ENCODE measurements at places on chromosomes 1 and 21. TPM values are rescaled to one million over a fixed set of nuclear protein-coding genes. Genes with fewer than 3 reads are reported as not detected.

DNA sequence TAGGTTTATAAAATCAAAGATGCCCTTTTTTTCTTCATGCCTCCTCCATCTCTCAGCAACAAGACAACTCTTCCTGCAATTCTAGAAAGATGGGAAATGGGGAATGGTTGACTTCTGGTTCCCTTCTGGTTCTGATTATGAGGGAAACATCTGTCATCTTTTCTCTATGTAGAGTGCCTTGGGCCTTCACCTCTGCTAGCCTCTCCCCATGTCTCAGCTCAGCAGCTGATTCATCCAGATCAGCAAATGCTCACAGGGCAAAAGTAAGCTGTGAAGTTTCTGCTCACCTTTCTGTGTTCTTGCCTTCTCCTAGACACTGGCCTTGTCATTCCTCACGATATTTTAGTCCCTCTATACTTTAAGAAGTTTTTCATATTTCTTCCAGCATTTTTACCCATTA is 17.8 kb upstream of the BECN2 start:
- DNase-seq = no peak

GRCh38 chr1:156444407-156445001 is 56.1 kb downstream of the MEF2D start:
- peak; percentile 66 for DNase-seq

GRCh38 chr1:176174108-176174507 is 33.0 kb downstream of the COP1 start:
- DNase-seq = no peak

GRCh38 chr1:91609551-91609950 is 108.9 kb downstream of the CDC7 start:
- DNase-seq = no peak

DNA sequence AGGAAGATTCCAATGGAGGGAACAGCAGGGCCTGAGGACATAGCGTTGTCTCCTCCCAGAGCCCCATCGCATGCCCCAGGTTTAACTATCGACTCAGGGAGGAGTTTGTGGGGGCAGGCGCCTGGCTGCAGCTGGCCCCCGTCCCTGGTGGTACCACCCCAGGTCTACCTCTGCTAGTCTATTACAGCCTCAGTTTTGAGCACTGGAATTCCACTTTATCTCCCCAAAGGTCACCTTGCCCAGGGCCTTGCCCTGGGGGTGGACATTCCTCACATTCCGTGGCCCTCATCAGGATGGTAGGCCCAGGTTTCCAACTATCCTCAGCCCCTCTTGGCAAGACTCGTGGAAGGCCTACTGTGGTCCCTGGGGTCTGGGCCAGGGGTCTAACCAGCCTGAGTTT is 65.4 kb upstream of the SSBP3 start:
- DNase-seq = no peak

GRCh38 chr1:31755850-31756492 is 8.2 kb downstream of the ADGRB2 start:
- no peak for DNase-seq

DNA sequence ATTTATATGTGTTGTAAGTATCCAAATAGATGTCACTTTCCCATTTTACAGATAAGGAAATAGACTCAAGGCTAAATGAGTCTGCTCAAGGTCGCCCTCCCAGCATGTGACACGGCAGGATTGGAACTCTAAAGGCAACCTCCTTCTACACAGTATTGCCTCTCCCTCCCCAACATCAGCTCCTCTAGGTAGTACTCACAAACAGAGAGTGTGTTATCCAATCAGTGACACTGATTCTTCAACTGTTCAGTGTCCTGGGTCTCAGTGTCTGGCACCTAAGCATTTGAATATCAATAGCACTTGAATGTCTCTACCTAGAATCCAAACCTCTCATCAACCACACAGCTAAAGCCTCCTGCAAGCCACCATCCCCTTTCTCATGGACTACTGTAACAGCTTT is 87.1 kb downstream of the DAB1 start:
- no peak for DNase-seq

DNA sequence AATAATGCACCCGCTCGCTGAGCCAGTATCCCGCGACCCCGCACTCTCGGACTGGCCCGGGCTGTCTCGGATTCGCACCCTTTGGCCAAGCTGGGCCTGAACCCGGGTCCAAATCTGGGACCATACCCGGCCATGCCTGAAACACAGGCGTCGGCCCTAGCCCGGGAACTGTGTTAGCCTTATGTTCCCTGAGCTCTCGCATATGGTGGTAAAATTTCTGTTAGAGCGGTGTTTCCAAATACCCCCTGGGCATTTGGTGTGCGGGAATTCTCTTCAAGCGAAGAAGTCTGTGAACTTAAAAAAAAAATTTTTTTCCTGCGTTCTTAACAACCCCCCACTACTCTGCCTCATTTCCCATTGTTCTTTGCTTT is 3.1 kb downstream of the RNF220 start:
- DNase-seq = peak; percentile 13

DNA sequence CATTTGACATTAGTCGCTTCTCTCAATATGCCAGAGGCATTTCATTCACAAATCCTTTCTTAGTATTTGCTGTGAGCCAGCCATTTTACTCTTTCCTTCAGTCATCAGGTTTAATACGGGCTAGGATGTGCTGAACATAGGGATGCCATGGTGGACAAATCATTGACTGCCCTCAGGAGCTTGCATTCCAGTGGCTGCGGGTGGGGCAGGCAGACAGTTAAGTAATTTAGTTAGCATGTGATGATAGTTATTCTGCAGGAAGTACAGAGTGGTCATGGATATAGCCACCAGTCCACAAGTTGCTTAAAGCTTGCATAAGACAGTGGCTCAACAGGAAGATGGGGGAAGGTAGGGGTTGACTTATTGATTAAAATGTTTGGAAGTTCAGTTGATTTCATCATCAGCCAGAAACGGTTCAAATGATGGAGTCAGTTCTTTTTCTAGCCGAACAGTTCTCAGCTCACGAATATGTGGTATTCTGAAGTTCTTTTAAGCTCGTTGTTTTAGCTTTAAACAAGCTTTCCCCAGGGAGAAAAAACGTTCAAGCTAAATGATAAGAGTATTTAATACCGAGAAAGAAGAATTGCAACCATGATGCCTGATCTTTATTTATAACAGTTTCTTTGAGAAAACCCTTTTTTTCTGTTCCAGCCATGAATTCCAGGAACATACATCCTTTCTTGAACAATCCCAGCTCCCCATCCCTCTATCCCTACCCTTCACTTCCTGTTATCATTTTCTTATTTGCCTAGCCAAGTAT is 1.4 kb downstream of the SLC22A15 start:
- no peak for DNase-seq

DNA sequence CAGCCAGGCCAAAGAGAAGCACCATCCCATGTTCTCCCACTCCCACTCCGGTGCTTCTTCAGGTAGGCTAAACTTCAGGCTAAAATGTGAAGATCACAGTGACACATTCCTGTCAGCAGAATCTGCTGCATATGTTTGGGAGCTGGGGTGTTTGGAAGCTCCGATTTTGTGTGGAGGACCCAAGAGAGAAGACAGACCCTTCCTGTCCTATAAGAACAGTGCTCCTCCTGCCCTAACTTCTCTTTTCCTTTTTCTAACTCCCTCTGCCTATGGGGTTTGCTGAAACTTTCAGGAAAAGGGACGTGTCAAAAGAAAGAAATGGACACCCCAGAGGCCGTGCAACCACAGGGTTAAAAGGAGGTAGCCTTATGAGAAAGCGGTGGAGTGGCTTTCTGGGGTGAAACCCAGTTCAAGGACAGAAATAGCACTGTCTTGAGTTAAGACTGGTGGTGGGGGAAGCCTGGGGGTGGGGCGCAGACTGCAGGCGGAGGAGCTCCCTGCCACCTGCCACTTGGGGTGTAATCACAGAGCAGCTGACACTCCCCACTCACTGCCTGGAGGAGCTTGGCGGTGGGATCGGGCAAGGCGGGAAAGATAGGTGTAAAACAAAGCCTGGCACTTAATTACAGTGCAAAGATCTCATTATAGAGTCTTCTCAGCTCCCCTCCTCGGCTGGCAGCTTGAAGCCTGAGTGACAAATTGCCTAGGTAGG is 645 bp upstream of the TLR5 start:
- DNase-seq = no peak

DNA sequence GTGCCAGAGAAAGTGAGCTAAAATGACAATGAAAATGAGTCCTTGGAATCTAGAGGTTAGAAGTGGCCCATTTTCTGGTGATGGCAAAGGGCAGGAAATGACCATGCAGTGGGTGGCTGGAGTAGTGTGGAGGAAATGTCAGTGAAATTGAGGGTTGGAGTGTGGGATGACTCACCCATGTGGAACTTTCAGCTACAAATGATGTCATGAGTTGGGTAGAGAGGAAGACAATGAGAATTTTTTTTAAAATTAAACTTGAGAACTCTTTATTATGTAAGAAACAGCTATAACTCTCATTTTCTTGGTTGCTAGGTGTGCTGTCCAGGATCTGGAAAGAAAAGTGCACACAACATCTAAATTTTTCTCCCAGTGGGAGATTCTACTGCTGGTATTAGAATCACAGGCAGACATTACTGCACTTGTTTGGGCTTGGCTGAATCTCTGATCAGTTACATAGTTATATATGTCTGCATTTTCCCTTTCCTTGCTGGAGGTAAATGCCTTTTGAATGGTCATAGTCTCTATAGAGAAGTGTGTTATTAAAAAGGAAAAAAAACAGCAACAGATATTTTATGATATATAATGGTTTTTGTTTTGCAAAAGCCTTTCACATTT is 56.8 kb upstream of the GNG12 start:
- no peak for DNase-seq

DNA sequence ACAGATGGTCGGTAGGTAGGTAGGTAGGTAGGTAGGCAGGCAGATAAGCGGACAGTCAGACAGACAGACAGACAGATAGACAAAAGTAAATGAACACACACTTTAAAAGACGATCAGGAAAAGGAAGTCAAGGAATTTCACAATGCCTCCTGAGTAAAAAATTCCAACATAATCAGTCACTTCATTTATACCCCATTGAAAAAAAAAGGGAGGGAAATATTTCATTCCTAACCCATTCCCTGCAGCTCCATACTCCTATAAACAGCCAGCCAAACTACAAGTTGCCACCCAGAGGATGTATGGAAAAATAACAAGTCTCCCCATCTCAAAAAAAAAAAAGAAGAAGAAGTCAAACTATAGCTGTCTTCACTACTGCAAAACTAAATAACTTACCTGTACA is 43.4 kb downstream of the ZZZ3 start:
- DNase-seq = no peak

DNA sequence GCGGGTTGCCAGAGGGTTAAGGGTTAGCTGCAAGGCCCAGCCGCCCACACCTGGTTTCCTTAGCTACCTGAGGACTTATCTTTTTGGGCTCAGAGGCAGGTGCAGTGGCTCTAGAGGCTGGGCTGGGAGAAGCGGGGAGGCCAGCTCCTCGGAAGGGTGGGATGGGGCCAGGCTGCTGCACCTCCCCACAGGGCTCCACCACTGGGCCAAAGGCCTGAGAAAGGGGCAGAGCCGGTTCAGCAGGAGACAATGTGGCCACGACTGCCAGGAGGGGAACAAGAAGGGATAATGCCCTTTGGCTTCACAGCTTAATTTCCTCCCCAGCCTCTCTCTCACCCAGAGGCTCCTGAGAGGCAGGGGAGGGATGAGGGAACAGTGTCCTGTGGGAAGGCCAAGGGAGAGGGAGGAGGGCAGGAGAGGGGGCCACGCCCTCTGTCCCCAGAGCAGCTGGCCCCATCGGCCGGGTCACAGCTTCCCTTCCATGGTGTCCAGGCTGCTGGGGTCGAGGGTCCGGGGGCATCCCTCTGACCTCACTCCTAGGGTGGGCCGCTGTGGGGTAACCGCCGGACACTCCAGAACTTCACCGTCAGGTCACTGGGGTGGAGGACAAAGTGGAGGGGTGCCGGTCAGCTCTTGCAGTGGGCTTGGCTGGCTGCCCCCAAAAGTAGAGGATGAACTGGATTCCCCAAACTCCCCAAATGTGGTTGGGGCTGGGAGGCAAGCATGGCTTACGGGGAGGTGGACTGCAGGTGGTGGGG is 50.4 kb downstream of the KIF21B start:
- no peak for DNase-seq

DNA sequence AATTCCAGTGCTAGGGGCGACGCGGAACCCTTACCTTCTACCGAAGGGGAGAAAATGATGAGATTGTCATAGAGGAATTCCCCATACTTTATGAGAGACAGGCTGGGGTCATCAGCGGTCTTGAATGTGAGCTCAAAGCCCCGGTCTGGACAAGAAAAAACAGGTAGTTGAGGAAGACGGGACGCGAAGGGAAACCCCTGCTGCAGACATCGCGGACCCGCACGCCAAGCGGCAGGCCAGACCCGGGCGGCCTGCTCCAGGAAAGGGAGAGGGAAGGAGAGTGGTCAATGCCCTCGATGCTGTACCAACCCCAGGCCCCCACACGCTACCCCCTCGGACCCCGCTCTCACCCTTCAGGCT is 342 bp downstream of the DDOST start:
- peak; percentile 43 for DNase-seq

GRCh38 chr1:221308534-221309511 is 429.6 kb downstream of the HLX start:
- DNase-seq = no peak

DNA sequence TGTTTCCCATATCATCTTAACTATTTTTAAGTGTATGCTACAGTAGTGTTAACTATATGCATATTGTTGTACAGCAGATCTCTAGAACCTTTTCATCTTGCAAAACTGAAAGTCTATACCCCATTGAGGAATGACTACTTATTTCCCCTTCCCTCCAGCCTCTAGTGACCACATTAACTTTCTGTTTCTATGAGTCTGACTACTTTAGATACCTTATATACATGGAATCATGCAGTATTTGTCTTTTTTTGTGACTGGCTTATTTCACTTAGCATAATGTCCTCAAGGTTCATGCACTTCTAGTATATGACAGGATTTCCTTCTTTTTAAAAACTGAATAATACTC is 96.5 kb upstream of the BTG3 start:
- no peak for DNase-seq

GRCh38 chr1:192061556-192061955 is 96.7 kb upstream of the RGS18 start:
- DNase-seq = no peak

- DNase-seq = no peak
Measured at GRCh38 chr1:5430911-5431697, 561.1 kb downstream of the NPHP4 start.

The SLC44A3 gene
- total RNA-seq = 2.7 TPM

The CD53 gene
- total RNA-seq = 20.6 TPM

The CYP4A11 gene
- total RNA-seq = not detected

The ACTL8 gene
- 0.26 TPM for total RNA-seq

The VANGL1 gene
- 14.9 TPM for total RNA-seq

The BEST4 gene
- 0.18 TPM for total RNA-seq

The OR2T2 gene
- total RNA-seq = not detected

The AMY1A gene
- not detected for total RNA-seq

The ALG14 gene
- 2.2 TPM for total RNA-seq

The IFFO2 gene
- 16.7 TPM for total RNA-seq

All from endothelial cell (in vitro differentiated cells).